ENCODE measurements at places on chromosomes 5 and 9.

DNA sequence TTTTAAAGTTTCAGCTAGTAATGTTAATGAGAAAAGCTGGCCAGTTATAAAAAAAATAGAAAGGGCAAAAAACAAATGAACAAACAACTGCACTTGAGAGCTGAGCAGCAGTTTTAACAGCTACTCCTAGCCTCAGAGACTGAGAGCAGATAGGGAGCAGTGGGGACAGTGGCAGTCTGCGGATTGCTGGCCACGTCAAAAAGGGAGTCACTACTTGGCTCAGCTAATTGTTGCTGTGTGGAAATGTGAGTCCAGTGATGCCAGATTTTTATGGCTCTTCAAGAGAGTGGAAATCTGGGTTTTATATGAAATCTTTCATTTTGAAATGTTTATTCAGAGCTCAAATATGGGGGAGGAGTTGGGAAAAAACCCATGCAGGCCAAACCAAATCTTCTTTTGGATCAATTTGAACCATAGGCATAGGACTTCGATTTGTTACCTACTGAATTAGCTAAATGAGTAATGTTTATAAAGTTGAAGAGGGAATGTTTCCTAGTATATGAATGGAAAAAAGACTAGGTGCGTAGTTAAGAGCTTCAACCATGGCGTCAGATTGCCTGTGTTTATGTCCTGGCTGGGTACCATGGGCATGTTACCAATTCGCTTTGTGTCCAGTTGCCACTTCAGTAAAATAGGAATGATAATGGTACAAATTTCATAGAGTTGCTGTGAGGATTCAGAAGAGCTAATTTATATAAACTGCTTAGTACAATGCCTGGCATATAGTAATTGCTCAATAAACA is 102.1 kb downstream of the PAM start:
- no peak for DNase-seq

GRCh38 chr9:125763394-125763801 is 16.2 kb downstream of the PBX3 start:
- DNase-seq: no peak

DNA sequence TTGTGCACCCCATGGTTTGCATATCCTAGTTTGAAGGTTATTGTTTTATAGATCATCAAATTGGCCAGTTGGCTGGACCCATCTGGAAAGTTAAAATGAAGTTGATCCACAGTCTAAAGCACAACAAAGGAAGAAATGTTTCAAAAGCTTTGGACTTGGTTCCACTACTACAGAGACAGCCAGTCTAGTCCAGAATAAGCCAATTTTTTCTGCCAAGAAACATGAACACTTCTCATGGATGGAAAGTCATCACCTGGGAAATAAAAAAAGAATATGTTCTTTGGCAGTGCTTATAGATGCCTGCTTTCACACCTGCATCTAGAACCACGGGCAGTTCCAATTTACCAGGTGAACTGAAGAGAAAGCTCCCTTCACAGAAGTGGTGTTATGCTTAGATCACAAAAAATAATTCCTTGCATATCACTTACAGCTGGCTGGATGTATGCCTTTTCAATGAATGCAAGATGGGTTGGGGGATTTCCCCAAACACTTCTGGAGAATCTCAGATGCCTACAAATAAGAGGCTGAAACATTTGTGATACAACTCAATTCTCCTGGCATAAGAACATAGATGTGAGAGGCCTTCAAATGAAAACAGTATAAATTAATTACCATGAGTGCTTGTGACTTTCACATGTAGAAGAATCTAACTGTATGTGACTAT is 26.9 kb downstream of the C9 start:
- no peak for DNase-seq

DNA sequence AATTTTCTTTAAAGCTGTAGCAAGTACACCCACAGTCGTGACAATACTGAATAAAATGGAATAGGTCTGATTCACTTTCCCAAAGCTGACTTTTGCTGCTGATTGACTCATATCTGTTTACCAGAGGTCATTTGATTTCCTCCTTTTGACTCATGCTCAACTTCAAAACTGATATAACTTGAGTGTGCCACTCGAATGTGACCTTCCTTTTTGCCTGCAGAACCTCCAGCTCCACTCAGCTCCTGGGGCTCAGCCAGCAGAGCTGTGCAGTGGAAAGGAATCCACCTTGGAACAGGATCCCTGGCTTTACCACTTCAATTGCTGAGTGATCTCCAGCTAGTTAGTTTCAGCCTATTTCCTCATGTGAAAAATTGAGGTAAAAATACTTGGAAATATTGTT is 84.1 kb downstream of the FEM1C start:
- DNase-seq: no peak

DNA sequence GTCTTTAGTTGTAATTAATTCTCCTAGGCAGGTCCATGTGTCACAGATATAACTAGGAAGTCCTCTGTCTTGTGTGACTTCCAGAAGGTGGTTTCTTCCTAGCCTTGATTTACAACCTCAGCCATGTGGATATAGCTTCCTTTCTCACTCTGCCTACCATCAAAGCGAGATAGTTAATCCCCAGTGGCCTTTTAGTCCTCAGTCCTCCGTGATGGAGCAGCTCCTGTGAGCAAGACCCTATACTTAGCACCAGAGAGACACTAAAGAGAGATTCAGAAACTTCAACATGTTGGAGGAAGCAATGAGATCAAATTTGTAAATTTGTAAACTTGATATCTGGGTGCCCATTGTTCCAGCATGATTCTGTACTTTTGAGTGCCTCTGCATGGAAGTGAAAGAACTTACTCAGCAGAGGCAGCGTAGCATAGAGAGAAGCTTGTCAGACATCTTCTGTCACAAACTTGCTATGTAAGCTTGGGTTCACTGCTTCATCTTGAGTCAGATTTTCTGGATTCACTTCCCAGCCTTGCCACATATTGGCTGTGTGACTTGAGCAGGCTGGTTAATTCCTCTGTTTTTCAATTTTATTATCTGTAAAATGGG is 170.2 kb upstream of the NR3C1 start:
- DNase-seq: no peak

GRCh38 chr5:172542651-172543131 is 88.4 kb upstream of the SH3PXD2B start:
- DNase-seq: no peak

DNA sequence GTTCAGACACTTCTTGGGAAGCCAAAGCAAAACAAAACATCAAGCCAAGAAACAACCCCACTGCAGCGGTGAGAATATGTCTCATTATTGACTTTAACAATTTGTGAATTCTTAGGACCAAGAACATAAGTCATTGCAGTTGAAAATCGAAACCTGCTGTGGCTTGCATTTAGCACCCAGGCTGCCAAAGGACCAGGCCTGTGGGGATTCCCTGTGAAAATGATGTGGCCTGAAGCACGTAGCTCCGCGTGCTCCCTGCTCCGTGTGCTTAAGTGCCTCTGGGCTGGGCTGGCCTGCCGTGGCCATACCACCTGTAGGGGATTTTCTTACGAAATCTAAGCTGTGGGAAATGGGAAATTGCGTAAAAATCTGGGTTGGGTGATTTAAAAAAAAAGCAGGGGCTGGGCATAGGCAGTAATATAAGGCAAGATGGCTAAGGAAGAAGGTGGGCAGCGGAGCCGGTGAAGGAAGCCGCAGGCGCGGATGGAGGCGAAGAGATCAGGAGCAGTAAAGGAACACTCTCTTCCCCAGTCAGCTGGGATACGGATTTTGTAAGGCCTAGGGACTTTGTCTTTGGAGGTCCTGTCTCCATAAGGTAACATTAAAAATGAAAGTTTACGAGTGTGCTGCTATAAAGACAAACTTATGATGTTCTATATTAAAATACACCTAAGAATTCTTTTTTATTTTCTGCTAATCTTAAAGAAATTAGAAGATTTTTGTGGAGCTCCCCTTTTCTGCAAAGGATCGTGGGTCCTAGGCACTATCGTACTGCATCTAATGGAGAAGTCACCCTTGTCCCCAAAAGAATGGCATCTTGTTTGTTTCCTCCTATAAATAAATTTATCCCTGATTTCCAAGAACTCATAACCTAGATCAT is 189.6 kb upstream of the SEMA6A start:
- no peak for DNase-seq

DNA sequence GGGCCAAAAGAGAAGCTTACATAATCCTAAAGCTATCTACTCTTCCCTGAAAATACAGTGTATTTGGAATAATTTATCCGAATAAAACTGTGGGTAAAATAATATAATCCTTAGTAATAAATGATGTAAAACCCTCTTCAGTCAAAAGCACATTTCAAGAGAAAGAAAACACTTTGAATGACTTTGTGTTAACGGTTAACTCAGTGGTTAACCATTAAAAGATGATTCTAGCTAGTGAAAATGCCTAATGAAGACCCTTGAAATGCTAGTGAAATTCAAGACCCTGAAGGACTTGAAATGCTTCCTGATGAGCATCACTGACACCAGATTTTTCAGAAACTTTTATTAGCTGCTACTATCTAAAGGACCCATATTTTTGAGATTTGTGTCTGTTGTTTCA is 70.7 kb downstream of the COX7C start:
- no peak for DNase-seq

DNA sequence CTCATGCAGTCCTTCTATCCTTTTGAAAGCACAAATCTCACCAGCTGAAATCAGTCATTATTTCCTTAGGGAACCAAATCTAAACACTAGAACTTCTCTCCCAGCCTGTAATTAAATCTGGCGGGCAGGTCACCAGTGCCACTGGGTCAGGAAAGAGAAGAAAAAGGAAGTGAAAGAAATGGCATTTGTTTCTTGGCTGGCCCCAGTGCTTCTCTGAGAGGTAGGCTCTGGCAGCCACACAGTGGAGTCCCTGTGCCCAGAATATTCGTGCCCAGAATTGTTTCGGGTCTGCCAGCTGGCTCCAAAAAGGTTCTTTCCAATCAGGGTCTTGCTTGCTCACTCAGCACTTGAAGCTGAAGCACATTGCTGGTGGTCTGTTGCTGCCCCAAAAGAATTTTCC is 133.9 kb upstream of the MTAP start:
- no peak for DNase-seq

DNA sequence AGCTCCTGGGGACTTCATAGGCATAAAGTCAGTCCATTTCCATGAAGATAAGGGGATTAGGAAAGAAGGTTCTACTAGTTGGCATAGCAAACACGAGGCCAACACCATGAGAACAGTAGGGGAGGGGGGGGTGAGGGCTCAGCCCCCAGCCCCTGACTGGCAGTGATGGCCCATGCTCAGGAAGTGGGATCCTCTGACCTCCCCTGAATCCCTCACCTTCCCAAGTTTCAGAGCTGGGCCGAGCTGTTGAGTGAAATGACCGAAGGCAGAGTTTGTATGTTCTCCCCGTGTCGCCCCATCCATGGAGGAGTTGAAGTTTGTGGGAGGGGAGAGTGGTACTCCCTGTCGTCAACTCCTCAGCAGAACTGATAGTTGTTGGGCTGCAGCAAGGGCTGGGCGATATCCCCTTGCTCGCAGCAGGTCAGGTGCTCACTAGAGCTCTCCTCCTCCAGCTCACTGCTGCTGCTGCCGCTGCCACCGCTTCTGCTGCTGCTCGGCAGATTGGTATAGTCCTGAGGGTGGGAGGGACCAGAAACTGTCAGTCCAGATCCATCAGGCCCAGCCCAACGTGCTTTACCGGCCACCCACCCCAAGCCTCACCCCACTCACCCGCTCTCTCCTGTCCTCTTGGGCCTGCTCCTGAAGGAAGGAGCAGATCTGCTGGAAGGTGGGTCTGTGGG is 32.5 kb downstream of the CSF1R start:
- no peak for DNase-seq

GRCh38 chr5:172164769-172165212 is 23.2 kb downstream of the STK10 start:
- no peak for DNase-seq

DNA sequence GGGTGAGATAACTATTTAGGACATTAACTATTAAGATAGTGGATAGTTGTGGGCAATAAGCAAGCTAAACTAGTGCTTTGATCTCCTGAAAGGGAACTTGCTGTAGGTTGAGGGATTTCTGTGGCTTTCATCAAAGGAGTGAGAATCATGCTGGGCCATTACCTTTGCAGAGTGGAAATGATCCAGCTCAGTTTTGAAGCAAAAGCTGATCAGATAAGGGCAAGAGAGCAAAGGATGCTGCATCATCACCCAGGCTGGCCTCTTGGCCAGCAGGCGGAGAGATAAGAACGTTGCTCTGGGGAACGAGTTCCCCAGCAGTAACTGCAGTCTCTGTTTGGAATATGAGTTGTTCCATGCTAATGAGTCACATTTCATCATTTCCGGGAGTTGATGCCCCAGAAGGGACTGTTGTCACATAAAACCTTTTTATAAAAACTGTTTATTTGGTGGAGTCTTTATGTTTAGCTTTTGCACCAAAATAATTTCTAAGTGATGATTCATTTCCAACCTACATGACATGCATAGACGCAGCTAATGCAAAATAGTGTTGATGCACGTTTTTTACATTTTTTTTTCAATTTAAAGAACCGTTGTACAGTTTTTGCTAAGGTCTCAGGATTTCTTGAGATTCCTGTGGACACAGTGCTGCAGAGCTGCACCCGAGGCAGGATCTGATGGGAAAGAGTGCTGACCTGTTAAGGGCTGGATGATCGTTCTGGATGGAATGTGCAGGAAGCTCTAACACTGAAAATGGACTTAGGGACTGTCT is 99.3 kb downstream of the ACTBL2 start:
- no peak for DNase-seq

DNA sequence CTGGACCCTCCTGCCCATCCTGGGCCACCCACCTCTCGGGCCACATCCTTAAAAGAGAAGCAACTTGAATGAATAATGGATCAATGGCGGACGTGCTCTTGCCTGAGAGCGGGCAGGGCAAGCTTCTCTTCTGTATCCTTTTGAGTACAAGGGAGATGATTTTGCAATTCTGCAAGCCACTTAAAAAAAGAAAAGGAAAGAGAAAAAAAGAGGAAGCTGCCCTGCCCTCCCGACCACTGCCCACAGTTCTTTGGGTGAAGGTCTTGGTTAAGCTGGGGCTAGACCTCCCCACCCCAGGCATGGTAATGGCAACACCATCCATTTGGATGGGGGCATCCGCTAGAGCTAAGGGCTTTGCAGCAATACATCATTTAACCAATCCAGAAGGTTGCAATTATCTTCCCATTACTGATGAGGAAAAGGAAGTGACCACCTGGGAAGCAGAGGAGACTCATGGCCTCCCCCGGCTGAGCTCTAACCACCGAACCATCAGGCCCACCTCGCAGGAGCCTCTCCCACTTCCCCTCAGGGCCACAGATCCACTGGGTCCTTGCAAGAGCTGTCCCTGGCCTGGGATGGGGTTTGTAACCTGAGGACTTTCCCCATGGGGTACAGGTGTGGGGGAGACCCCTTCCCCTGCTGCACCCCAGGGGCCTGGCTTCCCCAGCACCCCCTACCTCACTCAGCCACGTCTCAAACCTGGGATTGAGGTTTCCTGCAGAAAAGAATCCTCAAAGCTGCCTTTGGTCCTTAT is 27.8 kb upstream of the LAMC3 start:
- DNase-seq: no peak
